Globus pallidus (tissue), 1 donor: ENCODE measurements at places on chromosomes 2 and 18.

DNA sequence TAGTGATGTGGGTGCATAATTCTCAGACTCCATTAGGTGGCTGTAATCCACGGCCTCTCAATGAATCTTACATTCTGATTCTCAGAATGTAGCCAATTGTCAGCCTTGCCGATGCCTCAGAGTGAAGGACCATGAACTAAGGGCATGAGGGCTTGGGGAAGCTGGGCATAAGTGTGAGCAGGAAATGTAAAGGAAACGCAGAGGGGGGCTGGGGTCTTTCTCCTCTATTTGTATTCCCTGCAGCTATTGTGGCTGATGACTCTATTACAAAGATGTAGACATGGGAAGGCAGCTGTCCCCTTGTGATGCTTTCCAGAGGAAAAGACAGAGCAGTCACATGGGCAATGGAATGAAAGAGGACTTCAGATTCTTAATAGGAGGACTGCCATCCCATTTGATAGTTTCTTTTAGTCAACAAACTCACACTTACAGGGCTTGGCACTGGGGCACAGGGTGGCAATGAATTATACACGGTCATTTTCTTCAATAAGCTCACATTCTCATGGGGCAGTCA is 353.2 kb upstream of the PKDCC start:
- DNase-seq = peak; percentile 8

- DNase-seq = no peak
Observed at GRCh38 chr18:62452280-62452831, 70.5 kb upstream of the ZCCHC2 start.

- DNase-seq = no peak
Observed at GRCh38 chr2:226772389-226773179, 27.0 kb downstream of the IRS1 start.

DNA sequence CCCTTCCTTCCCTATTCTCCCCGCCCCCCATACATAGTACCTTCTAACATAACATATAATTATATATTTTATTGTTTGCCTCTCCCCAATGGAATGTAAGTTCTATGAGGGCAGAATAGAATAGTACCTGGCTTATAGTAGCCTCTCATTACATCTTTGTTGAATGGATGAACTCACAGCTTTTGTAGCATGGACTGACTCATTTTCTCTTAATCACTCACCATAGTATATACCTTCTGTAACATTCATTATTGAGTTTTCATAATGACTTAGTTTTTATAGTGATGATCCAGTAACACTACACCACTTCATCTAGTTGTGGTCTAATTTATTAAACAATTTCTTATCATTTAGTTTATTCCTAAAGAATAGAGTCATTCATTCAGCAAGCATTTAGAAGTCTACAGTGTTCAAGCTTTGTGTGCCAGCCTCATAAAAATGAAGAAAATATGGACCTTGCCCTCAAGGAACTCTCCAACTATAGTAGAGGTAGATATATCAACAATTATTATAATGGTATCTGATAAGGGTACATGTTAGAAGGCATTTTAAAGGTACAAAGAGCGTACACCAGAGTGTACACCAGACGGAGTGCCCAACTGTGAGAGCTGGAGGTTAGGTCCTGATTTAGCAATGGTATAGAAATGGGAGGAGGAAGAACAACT is 31.1 kb downstream of the NCOA1 start:
- no peak for DNase-seq

DNA sequence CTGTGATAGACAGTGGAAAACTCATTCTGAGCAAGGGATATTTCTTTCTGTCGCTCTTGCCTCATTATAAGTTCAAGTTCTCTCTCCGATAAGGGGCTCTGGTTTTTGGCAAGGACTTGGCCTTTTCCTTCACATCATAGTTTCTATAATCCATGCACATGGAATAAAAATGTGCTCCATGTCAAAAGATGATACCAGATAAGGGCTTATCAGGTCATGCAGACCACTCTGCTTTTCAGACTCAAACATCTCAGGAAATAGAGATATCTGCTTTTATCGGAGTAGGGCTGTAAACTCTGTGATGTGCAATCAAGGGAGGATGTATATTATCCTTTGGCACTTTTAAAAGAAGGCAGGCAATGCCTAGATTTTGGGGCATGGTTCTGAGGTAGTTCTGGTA is 45.0 kb upstream of the DARS1 start:
- DNase-seq = no peak
